ENCODE measurements at places on chromosomes 12 and 14.

GRCh38 chr12:59597385-59597781 is 1.6 kb downstream of the SLC16A7 start:
- DNase-seq = no peak

DNA sequence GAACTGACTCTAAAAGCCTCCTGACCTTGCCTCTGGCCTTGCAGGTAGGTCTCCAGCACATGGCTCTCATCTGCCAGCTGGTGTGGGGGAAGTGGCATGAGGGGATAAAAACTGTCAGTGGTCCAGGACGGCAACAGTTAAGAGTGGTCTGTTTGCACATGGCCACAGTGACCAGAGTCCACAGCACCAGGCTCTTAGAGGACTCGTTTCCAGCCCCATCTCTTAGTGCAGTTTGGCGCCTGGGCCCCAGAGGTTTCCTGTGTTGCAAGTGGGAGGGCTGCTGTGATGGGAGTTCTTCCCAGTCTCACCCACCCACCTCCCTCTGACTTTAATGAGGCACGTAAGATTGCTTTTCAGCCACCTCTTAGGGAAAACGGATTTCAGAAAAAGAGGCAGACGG is 37.0 kb downstream of the APPL2 start:
- peak; percentile 35 for DNase-seq

DNA sequence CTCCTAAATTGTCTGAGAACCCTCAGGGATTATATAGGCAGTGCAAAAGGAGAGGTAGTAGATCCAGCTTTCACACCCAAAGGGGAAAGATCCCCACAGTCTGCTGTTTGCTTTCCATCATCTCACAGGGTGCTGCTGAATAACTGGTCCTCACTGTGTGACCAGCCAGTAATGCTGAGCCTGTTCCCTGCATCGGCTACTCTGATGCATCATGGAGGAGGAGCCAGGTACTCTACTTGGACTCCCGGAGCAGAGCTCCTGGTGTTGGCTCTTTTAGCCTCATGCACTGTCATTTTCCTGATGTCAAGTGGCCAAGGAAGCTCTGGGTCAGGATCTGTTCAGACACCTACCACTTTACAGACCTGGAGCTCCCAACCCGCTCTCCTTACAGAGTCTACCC is 127.4 kb upstream of the ATF1 start:
- no peak for DNase-seq

- no peak for DNase-seq
These were observed 31.4 kb downstream of the ABCD4 start for GRCh38 chr14:74271365-74271764.

DNA sequence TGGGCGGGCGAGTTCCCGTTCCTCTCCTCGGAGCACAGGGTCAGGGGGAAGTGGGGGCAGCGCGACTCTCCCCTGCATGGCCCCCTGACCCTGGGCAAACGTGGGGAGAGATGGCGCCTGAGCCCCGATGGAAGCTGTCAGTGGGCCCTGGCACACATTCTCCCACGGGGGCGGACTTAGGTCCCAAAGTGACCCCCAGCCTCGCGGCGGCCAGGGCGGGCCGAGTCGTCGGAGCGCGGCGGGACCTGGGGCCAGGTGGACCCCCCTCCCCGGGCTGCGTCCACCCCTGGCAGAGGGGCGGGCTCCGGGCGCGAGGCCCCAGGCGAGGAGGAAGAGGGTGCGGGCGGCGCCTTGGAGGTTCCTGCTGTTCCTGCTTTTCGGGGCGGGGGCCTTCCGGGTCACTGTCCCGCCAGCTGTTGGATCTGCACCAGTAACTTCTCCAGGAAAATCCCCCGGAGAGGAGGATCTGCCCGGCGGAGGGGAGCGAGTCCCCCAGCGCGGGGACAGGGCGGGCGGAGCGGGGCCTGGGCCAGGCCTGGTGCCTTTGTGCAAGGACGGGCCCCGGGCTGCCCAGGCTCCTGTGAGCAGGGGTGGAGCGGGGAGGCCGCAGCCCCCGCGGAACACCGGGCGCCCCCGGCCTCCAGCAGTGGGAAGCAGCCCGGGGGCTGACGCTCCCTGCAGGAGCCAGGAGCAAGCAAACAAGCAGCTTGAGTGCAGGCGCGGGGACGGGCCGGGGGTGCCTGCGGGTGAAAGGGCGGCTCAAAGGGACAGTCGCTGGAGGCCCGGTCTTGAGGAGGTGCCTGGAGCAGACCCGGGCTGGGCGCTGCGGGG is 15.3 kb downstream of the TNFAIP2 start:
- DNase-seq = peak; percentile 65
